ENCODE measurements at places on chromosomes 3 and 15.

DNA sequence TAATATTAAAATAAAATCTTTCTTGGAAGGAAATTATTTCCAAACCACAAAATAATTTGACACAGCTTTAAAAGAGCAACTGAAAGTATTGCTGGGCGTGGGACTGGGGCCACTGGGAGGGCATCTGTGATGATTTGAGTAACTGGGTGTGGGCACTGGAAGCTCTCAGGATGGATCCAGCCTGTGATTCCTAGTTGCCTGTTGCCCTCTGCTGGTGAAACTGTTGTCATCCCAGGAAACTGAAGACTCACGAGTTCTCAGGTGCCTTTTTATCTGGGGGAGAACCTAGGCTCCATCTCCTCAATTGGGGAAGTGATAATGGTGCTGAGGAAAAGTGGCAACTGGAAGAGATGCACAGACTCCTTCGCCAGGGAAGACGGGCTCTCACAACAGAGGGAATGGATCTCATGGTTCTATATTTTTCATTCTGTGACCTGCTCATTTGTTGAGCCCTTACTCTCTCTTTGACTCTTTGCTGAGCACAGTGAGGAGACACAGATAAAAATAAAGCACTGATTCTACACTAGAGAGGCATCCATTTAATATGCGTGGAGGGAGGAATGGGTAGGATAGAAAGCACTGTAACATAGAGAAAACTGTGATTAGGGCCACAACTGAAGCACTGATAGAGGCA, 61.6 kb downstream of the TPRG1 start:
- peak; percentile 42 for DNase-seq

DNA sequence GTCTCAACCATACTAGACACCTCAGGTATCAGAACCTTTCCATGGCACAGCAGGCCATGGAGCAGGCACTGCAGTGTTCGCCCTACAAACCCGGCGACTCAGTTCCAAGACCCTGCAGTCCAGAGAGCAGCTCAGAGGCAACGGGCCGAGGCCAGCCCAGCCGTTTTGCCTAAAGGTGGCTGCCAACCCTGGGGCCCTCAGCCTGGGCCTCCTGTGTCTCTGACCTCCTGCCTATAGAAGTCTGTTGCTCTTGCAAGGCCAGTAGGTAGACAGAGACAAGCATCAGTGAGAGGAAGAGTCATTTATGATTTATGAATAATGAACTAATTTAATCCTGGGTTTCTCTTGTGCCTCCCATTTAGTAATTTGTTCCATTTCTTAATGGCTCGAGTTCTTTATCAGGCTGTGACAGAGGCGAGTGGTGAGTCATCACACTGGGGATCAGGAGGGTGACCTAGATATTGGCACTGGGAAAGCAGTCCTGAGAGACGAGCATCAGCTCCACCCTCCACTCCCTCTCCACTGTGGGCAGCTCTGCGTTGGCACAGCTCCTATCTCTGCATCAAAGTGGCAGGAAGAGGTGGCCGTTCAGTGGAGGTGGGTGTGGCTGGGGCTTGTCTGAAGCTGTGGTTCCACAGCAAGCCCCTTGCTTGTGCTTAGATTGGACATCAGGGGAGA, 79.8 kb downstream of the ABHD5 start:
- DNase-seq = no peak

- peak; percentile 90 for DNase-seq
These were observed at the start of gene AEN for GRCh38 chr15:88620995-88621772. Gene AEN, plus strand, starts transcription at chr15:88621340. Its CDS starts 4,870 bp downstream, at chr15:88626210.

GRCh38 chr3:197392961-197393360, 94.5 kb upstream of the DLG1 start:
- DNase-seq = no peak

- no peak for DNase-seq
These were observed 7.4 kb downstream of the GOLM2 start for GRCh38 chr15:44295750-44296431.

GRCh38 chr15:55858661-55859060, 115.7 kb upstream of the PRTG start:
- no peak for DNase-seq

- DNase-seq = no peak
These were observed 111.2 kb downstream of the EOMES start for GRCh38 chr3:27610800-27611525.

DNA sequence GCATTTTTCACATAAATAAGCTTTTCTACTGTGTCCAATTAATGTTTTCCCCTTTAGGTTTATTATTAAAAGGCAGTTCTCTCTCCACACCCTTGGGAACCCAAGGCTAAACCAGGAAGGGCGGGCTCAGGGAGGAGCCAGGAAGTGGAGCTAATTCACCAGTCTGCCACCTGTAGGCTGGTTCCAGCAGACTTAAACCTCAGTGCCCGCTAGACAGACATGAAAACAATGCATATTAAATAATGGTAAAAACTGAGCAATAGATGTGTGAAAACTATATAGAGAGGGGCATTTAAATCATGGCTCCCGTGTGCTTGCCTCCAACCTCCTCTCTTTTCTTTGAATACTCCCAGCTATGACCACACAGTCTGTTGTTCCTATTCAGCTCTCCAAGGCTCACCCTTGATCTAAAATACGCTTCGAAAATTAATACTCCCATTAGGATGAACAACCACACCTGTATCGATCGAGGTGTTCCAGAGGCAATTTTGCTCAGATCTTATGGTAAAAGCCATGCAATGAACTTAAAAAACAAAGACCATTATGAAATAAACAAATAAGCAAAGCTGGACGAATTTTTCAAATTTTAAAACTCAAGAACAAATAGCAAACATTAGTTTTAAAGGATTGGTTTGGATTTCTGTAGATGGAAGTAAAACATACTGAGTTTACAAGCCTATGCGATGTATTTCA, 253.3 kb downstream of the TJP1 start:
- no peak for DNase-seq

DNA sequence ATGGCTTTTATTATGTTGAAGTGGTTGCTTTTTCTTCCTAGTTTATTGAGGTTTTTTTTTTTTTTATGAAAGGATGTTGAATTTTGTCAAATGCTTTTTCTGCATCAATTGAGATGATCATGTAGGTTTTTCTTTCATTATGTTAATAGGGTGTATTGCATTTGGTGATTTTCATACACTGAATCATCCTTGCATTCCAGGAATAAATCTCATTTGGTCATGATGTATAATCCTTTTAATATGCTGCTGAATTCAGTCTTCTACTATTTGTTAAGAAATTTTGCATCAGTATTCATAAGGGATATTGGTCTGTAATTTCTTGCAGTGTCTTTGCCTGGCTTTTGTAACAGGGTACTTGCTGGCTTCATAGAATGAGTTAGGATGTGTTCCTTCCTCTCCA, 11.5 kb upstream of the CLRN1 start:
- peak; percentile 3 for DNase-seq

GRCh38 chr3:38711321-38711720, 61.8 kb upstream of the SCN5A start:
- no peak for DNase-seq

DNA sequence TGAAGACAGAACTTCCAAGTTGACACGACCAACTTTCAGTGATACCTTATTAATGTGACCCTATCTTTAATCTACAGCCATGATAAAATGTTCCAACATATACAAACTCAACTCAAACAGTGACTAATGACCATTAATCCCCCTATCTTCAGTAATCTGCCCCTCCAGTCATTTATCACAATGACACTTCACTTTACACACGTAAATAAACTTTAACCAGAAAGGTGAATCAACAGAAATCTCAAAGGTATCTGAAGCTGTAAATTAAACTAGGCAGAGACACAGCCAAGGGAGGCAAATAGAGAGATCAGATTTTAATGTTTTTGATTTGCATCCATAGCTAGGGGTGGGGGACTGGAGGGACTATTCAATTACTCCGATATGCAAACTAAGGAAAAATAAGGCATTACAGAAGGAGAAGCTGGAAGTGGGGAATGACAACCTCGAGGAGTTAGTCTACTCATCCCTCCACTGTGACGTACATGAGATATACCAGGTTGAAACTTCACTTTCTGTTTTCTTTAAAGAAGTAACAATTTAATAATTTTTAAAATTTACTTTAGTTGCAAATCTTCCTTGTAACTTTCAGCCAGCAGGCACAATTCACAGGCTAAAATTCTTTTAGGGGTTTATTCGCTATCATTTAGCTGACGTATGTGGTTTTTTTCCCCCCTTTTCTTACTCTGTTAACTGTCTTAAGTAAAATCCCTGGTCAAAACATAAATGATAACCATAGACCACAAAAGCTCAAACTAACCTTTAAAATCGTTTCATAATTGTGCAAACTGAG, 751.0 kb downstream of the ROBO1 start:
- DNase-seq = no peak

- no peak for DNase-seq
These were observed 90.7 kb downstream of the IMPG2 start for GRCh38 chr3:101229681-101230080.

DNA sequence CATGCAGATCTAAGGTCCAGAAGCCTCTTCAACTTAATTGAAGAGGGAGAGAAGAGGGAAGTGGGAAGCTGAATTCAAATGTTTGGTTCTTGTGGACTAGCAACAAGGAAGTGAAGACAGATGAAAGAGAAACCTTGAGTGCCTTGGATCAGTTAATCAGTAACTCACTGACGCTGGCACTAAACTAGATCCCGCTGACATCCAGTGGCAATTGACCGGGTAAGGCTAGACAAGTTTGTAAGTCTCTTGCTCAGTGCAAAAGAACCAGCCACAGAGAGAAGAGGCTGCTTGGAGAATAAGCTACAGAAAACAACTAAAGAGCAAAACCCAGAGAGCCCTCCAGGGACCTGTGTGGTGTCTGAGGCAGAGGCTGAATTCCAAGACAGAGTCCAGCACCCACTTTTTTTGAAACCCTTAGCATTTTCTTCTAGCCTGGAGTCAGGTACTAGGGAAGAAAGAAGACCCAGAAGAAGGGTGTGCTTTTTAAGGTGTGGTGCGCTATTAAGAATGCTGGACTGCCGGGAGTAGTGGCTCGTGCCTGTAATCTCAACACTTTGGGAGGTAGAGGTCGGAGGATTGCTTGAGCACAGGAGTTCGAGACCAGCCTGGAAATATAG, 6.9 kb downstream of the PLCH1 start:
- DNase-seq = no peak

DNA sequence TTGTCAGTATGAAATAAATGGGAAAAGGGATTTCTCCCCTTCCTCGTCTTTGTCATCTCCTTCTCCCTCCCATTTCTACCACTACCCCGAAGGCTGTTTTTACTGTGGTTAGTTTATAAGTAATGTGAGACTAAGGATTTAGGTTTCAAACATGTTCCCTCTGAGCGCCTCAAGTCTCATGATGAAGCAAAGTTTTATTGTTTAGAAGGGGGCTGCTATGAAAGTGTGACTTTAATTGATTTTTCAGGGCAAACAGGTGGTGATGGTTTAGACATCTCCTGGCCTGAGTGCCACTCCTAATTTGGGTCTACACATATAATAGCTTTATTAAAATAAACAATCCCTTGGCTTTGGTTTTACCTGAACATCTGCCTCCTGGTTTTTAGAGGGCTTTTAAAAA, 185.5 kb downstream of the MCTP2 start:
- DNase-seq = no peak

DNA sequence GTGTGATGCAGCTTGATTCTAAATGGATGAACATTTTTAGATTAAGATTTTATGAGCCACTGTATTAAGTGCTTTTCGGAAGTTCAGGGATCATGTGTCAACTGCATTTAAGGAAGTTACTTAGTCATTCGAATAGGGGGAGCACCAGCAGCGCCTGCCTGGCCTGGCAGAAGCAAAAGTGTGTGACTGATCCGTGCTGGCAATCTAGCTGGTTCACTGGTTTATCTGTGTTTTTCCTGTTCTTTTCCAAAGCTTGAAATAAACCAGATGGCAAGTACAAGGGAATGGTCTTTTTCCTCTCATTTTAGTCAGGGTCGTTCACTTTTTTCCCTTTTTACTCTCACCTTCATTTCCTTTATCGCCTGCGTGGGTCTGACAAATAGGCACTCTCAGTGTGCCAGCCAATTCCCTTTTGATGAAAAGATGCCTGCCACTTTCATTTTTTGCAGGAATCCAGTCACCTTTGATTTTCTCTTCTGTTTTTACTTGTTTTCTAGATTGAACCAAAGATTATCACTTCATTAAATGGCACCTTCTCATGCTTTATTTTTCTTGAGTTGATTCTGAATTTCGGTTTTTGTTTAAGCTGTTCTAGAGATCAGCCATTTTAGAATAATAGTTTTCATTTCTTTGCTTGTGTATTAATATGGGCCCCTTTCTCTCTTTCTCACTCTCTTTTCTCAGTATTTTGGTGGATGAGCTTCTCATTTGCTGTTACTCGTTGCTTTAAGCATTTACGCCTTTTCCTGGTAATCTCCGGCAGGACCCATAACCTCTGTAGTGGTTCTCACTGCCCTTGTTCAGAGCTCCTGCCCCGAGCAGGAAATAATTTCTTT, 2.8 kb downstream of the ABHD2 start:
- no peak for DNase-seq

- no peak for DNase-seq
These were observed 733.6 kb downstream of the PLOD2 start for GRCh38 chr3:145427355-145427754.

GRCh38 chr3:186882150-186882524, 39.6 kb downstream of the ADIPOQ start:
- no peak for DNase-seq

GRCh38 chr15:92683511-92683834, 27.9 kb upstream of the FAM174B start:
- no peak for DNase-seq

DNA sequence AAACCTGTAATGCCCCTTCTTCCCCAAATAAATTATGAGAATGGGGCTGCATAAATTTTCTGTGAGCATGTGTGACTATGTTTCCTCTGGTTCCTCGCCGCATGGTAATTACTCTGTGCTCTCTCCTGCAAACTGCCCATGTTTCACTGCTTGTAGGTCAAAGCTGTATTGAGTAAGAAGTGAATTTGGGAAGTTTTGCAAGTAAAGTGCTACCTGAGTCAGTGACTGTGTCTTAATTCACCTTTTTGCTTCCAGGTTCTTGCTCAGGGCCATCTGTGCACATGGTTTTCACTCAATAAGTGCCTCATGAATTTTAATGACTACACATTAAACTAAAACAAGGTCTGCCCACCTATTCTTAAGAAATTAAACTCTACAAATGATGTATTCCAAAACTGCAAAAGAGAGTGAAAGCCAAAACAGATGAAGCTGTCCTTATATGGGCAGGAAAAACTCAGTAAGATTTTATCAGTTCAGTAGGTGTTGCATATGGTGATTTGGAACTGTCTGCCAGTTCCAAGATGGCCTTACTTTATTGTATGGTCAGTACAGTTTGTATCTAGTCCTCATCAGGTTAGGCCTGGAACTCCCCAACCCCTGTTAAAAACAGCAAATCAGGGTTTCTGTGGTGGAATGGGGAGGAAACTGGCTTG, 100.0 kb downstream of the LPP start:
- DNase-seq = no peak

GRCh38 chr3:11331101-11331500, 58.9 kb downstream of the ATG7 start:
- no peak for DNase-seq

Measured in fibroblast of skin of left biceps (primary cell).